ENCODE measurements at places on chromosomes 4 and X.

DNA sequence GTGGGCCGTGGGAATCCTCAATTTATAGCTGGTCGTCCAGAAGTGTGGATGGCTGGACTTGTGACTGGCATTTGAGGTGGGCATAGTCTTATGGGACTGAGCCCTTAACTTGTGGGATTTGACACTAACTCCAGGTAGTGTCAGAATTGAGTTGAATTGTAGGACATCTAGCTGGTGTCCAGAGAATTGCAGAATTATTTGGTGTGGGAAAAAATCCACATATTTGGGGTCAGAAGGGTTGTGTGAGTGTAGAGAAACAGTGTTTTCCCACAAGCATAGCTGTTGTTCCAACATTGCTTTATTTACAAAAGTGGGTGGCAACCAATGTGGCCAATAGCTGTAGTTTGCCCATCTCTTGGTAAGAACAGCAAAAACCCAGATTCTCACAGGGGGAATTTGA is 91.3 kb downstream of the MOSPD2 start:
- DNase-seq = no peak

GRCh38 chr4:14667624-14668151 is 334.6 kb upstream of the CPEB2 start:
- no peak for DNase-seq

DNA sequence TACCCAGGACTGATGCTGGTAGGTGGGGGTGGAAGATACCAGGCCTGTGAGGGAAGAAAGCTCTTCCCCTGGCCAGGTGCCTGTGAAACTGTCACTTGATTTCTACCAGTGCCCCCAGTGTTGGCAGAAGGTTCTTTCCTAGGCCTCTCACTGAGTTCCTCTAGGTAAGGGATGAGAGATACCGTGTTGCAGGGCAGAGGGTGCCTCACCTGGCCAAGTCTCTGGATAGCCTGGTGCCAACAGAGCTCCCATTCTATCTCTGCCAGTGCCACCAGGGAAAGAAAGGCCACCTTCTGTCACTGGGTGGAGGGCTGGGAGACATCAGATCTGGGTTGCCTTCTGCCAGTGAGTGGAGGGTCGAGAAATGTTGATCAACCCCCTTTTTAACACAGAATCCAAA is 94.1 kb downstream of the RTL5 start:
- no peak for DNase-seq

DNA sequence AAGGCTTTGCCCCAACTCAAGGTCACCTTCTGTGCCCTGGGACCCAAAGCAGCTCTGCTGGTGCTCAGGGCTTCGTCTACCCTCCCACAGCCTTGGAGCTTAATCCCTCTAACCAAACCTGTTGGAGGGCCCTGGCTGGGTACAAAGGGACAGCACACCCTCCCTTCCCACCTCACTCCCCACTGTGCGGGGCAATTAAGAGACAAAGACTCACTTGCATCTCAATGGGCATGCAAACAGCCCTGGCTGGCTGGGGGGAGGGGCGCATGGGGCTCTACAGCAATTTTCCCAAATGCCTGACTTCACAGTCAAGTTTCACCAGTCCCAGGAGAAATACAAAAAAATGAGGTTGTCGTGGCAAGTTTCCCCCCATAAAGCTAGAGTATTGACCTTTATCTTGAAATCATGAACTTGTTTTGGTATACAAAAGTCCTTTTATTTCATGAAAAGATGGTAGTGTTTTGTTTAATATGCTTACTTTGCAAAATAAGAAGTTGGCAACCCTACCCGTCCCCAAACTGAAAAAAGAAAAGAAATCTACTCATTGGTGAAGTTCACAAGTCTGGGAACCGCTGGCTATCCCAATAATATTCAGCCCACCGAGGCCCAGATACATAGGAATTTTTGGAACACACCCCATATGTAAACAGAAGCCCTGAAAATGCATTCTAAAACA is 4.1 kb upstream of the CD99L2 start:
- DNase-seq = no peak

GRCh38 chr4:3342182-3342854 is 49.5 kb downstream of the RGS12 start:
- no peak for DNase-seq

GRCh38 chr4:56227301-56227835 is 159.9 kb downstream of the AASDH start:
- no peak for DNase-seq

GRCh38 chr4:170272959-170273358 is 183.2 kb upstream of the AADAT start:
- DNase-seq = no peak

GRCh38 chr4:10457255-10457801 is at the start of gene ZNF518B:
ZNF518B (minus strand) TSS chr4:10457426; CDS start chr4:10446328, 11,098 bp downstream.
- peak; percentile 87 for DNase-seq

- no peak for DNase-seq
These were observed 38.4 kb downstream of the UGT2A2 start for GRCh38 chr4:69601065-69601464.

DNA sequence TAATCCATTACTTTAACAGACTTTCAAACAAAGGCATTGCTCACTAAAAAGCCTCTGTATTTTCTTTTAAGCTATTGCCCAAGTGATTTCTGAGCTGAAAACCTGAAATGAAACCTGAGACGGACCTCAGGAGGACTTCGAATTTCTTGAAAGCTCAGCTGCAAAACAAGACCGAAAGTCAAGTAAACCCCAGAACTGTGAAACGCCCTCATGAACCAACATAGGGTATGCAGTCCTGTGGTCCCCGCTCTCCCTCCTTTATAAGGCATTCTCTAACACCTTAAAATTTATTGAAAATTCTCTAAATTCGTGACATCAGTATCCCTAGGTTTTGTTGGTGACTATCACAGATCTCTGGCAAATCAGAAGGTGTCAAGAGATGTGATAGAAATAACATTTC is 91.8 kb downstream of the SHISA3 start:
- DNase-seq = no peak

GRCh38 chr4:43282534-43282933 is 390.0 kb downstream of the GRXCR1 start:
- DNase-seq = no peak

DNA sequence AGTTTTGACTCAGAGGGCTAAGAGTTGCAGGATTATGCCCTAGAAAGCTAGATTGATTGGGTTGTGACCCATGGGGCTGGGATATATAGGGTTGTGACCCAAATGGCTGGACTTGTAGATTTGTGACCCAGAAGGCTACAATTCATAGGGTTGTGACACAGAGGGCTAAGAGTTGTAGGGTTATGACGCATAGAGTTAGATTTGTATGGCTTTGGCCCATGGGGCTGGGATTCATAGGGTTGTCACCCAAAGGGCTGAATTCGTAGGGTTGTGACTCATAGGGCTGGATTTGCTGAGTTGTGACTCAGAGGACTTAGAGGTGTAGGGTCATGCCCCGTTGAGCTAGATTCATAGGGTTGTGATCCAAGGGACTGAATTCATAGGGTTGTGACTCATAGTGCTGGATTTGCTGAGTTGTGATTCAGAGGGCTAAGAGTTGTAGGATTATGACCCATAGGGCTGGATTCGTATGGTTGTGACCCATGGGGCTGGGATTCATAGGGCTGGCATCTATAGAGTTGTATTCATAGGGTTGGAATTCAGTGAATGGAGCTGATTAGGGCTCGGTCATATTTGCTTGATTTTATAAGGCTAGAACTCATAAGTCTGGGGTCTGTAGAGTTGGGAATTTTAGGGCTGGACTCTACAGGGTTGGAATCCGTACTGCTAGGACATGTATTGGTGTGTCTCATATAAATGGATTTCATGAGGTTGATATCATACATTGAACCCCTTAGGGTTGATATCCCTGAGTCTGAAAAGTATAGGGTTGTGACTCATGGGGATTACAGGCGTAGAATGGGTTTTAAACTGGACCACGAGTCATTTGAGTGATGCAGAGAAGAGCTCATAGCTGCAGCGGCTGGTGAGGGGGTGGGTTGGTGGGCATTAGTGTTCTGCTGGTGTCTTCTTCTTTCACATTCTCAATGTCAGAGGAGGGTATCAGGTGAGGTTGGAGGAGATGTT is 125.7 kb downstream of the CRLF2 start:
- DNase-seq = no peak

DNA sequence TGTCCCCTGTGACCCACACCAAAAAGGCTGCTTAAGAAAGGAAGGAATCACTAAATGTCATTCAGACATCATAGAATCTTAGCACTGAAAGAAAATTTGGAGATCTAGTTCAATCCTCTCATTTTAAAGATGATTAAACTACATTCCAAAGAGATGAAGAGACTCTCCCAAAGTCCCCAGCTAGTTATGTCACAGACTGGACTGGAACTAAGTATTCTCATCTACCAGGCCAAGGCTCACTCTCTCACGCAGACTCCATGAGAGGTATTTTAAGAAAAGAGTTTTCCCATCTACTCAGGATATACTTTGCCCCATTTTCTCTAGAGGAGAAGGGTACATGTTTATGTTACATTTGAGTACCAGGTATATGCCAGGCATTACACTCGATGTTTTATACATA is 6.9 kb downstream of the FABP2 start:
- DNase-seq = no peak

All from activated CD4-positive, CD25-positive, alpha-beta regulatory T cell treated with anti-CD3 and anti-CD28 coated beads, Interleukin-2, amount 50 U/mL, for 72 hours (primary cell).